ENCODE measurements at places on chromosomes 7 and 10.

DNA sequence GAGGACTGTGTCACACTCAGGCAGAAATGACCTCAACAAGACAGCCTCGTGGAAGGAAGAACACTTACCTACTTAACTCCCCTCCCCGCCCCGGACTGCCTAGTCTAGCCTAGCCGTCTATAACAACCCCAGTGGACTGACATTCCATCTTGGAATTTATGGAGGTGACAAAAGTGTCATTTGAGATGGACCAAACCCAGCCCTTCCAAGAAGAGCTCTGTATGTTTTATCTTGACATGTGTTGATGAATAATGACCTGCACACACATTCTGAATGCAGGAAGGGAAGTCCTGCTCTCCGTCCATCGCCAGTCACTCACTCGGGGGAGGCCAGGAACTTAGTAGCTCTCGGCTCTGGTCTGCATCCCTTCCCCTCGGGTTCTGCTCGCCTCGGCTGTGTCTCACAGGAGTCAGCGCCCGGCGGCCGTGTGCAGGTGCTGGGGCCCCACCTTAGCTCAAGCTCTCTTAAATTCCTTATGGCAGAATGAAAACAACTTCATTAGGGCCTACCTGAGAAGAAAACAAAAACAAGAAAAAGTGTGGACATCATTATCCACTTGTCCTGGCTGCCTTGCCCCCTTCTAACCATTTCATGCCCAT is 140.9 kb upstream of the NPS start:
- DNase-seq: no peak

- no peak for DNase-seq
Observed at GRCh38 chr7:91357379-91357778, 93.1 kb downstream of the FZD1 start.

DNA sequence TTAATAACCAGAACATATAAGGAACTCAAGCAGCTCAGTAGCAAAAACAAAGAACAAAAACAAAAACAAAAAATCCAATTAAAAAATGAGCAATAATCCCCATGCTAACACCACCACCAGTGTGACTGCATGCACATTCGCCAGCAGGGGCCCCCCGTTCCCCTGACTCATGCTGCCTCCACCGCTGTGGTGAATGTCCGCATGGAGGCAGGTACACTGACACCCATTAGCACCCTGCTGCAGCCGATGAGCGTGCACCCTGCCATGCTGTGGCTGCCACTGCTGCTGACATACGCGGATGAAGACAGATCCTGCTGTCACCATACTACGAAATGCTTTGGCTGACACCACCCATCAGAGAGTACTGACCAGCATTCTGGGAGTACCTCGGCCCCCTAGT is 321.6 kb upstream of the LRRTM3 start:
- no peak for DNase-seq

- no peak for DNase-seq
Observed at GRCh38 chr7:151063212-151063561, 3.8 kb downstream of the SLC4A2 start.

- no peak for DNase-seq
Observed at GRCh38 chr7:759569-759968, 32.5 kb upstream of the PRKAR1B start.

All from activated CD8-positive, alpha-beta memory T cell treated with anti-CD3 and anti-CD28 coated beads for 24 hours (primary cell).